ENCODE measurements at places on chromosomes 16 and 17.

GRCh38 chr17:61250335-61250890, 149.2 kb upstream of the TBX2 start:
- no peak for DNase-seq

- DNase-seq = no peak
Observed at GRCh38 chr17:41008811-41009210, at the start of gene KRTAP3-1. Gene KRTAP3-1, minus strand, starts transcription at chr17:41009128. Its CDS starts 54 bp downstream, at chr17:41009074.

GRCh38 chr16:31301708-31302400, 42.1 kb downstream of the ITGAM start:
- DNase-seq = no peak

GRCh38 chr17:14355556-14355955, 54.7 kb downstream of the HS3ST3B1 start:
- no peak for DNase-seq

DNA sequence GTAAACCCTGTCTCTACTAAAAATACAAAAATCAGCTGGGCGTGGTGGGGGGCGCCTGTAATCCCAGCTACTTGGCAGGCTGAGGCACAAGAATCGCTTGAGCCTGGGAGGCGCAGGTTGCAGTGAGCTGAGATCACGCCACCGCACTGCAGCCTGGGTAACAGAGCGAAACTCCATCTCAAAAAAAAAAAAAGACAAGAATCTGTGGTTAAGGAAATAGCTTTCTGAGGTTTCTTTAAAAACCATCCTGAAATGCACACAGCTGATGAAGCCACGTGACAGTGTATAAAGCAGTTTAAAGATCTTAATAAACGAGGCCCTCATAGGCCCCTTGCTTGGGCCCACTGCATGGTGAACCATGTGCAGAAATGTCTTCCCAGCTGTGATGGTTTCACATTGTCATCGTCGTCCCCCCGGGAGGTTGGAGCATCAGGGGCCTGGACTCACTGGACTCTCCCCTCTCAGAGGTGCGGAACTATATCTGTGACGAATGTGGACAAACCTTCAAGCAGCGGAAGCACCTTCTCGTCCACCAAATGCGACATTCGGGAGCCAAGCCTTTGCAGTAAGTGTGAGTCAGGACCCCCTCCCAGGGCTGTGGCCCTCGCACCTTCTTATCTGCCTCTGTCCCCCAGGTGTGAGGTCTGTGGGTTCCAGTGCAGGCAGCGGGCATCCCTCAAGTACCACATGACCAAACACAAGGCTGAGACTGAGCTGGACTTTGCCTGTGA, 16.2 kb downstream of the ZNF276 start:
- peak; percentile 58 for DNase-seq

- DNase-seq = no peak
Observed at GRCh38 chr16:62638324-62638911, 602.2 kb upstream of the CDH8 start.

- DNase-seq = no peak
Observed at GRCh38 chr17:37761059-37761458, 16.2 kb upstream of the HNF1B start.

GRCh38 chr16:88310796-88311605, 71.8 kb upstream of the ZNF469 start:
- no peak for DNase-seq

- DNase-seq = peak; percentile 12
Observed at GRCh38 chr17:2710803-2711607, 559 bp downstream of the CLUH start.

GRCh38 chr17:78823282-78824046, 17.1 kb downstream of the USP36 start:
- DNase-seq = no peak

- no peak for DNase-seq
Observed at GRCh38 chr17:6101706-6102105, 31.5 kb downstream of the WSCD1 start.

DNA sequence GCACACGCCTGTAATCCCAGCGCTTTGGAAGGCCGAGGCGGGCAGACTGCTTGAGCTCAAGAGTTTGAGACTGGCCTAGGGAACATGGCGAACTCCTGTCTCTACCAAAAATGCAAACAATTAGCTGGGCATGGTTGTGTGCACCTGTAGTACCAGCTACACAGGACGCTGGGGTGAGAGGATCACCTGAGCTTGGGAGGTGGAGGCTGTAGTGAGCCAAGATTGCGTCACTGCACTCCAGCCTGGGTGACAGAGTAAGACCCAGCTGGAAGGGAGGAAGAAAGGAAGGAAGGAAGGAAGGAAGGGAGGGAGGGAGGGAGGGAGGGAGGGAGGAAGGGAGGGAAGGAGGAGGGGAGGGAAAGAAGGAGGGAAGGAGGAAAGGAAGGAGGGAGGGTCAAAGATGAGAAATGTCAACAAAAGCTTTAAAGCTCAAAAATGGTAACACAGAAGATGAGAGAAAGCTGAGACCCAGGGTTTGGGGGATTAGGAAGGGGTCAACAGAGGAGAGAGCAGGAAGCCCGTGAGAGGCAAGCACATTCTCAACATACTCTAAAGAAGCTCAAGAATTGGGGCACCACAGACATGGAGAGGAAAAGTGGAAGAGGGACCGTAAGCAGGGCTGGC, 5.0 kb upstream of the KRT19 start:
- DNase-seq = no peak

- no peak for DNase-seq
Observed at GRCh38 chr16:49057391-49057790, 224.2 kb downstream of the CBLN1 start.

DNA sequence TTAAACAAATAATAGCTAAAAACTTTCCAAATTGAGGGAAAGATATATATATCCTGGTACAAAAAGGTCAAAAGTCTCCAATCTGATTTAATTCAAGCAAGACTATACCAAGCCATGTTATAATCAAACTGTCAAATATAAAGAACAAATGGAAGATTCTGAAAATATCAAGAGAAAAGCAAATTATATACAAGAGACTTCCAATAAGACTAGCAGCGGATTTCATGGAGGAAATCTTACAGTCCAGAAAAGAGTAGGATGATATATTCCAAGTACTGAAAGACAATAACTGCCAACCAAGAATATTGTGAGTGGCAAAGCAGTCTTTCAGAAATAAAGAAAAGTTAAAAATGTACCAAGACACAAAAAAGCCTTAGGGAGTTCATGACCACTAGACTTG, 102.2 kb downstream of the CEP112 start:
- no peak for DNase-seq

- DNase-seq = no peak
Observed at GRCh38 chr17:33858121-33858520, 397.0 kb upstream of the CCL2 start.

DNA sequence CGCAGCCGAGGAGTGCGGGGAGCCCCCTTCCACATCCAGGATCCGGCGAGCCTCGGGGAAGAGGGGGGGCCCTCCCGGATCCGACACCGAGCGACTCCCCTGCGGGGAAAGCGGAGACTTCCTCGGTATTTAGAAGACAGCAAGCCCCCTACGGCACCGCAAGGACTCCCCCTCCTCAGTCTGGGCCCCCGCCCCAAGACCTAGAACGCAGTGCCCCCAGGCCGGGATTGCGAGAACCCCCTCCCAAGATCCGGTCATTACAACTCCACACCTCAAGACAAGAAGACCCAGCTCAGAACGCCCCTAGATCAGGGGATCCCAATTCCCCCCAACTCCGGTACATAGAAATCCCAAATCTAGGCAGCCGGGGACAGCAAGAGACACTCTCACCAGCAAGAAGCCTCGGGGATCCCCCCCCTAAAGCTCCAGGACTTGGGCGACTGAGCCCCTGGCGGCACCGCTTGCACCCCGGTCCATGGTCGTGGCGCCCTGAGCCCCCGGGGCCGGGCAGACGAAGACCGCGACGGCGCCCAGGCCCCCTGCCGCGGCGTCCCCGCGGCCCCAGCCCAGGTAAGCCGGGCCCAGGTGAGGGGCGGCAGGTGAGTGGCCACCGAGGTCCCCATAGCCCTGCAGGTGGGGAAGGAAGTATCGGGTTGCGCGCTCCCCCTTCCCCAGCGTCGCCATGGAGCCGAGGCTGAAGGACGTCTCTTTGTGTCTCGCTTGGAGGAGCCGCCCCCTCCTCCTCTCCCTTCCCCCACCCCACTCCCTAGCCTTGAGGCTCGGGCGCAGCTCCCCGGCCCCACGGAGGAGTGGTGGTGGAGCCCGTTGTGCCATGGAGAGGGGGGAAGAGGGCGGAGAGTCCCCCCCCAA, 641 bp downstream of the SBK1 start:
- no peak for DNase-seq

DNA sequence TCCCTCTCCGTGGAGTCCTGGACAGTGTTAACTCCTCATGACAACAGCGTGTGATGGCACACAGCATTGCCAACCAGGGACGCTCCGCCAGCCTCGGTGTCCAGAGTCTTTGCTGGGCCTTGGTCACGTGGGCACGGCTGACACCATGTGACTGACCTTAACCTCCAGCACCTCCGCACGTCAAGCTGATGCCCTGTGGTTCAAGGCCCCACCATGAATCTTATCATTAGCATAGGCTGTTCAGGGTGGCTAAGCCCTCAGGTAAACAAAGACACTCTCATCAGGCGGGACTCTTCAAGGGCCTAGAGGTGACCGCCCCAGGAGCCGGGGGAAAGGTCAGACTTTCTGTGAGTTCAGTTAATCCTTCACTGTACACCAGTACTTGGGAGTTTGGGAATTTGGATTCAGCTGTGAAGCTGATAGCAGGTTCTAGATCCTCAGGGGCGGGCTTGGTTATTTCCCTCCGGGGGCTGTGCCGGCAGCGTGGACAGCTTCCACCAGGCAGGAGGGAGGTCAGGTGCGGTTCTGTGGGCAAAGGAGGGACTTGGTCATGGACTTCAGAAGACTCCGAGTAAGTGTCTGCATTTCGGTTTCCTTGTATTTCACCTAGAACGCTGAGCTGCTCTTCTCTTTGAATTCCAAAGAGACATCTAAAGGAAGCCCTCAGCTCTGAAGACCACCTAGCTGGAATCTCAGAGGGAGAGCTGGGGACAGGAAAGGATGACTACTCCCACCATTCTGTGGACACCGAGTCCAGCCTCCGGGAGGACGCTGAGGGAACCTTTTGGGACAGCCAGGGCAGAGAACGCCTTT, 195.5 kb upstream of the CIBAR2 start:
- DNase-seq = no peak

GRCh38 chr17:28499364-28499664, 6.8 kb upstream of the FOXN1 start:
- no peak for DNase-seq

DNA sequence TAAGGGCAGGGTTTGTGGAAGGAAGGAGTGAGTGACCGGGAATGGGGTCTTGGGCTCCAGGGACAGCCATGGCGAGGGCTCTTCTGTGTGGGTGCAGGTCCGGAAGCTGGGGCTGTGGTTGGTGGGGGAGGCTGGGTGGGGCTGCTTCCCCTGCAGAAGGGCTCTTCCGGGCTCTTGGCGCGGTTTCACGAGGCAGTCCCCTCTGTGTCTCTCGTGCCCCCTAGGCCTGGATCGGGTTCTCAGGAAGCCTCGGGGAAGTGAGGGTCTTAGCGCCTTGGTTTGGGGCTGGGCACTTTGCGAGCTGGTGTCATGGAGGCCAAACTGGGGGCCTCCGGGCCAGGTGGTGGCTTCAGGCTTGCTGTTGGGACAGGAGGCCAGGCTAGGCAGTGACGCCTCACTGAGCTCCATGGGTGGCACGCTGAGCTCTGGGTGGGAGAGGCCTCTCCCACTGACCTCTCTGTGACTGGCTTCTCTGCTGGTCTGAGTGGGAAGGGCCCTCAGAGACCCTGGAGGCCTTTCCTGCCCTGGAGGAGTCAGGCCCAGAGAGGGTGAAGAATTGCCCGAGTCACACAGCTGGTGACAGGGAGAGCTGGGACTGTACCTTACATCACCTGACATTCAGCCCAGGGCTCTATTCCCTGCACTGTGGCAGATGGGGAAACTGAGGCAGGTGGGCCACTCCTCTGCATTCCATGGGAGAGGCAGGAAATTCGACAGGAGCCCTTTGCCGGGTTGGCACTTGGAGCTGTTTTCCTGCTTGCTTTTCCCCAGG, 8.2 kb downstream of the ADCY7 start:
- peak; percentile 60 for DNase-seq

- no peak for DNase-seq
Observed at GRCh38 chr16:85390511-85391174, 222.5 kb upstream of the GSE1 start.

- no peak for DNase-seq
Observed at GRCh38 chr17:42171831-42172230, 9.1 kb downstream of the KCNH4 start.

DNA sequence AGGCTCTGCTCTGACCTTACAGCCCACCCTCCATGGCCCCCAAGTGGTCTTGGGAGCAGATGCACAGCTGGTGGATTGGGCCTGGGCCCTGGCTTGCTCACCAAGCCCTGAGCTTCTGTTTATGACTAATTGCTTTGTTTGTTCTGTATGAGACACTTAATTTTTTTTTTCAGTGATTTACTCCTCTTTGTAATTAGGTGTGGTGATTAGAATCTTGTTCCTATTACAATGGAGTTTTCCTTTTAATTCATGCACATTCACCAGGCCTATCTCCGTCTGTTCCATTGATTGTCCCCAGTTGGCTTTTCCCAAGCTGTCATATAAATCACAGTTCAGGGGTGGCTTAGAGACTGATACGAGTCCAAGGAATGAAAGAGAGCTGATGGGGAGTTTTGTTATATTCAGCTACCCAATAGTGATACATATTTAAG, 242.3 kb downstream of the CCDC182 start:
- DNase-seq = no peak
